HS-5 (cell line): ENCODE measurements at places on chromosomes 2 and 18.

- DNase-seq: no peak
These were observed 10.7 kb downstream of the KCNF1 start for GRCh38 chr2:10922307-10923007.

DNA sequence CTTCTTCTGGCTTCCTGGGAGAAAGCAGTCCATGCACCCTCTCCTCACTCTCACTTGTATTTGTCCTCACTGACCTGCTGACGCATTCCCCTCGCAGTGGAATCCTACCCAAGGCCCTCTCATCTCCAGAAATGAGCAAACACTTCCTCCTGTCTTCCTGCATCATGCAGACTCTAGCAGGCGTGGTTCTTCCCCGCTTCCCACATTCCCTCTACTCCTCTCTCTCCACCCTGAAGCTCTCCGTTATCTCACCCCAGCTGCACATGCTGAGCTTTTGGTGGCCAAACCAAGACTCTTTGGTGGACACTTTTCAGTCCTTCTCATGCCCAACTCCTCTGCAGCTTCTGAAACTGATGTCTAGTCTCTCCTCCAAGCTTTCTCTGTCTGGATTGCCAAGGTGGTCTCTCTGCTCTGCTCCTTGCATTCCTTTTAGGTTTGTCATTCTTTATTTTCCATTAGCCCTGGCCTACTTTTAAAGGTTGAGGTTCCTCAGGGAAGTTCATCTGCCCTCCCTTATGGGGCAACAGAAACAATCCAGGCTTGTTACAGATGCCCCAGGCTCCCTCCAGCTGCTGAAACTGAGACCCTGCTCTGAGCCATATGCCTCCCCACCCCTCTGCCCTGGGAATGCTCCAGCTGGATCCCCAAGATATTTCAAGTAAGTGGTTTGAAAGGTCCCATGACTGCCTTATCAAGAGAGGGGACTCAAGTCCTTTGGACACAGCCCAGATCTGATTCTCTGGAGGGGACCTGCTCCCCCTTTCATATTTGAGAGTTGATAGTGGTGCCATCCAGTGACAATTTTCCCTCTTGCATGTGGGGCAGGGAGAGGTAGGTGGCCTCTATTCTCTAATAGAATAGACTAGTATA is 835 bp upstream of the IL18RAP start:
- no peak for DNase-seq

- DNase-seq: no peak
These were observed 820.4 kb downstream of the BCL11A start for GRCh38 chr2:59732871-59733566.

DNA sequence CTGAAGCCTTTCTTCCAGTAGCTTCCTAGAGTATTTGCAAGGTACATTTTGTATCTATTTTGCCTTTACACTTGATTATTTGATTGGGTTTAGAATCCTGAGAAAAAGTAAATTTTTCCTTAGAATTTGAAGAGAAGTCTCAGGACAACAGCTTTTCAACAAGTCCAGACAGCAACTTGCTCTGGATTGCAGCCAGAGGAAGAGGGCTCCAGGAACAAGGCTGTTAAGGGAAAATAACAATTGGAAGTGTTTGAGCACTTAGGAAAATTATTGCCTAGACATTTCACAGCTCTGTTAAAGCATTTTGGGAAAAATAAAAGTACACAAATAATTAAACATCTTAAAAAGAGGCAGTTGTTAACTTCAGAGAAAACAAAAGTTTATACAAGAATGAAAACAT is 58.3 kb upstream of the RAPGEF4 start:
- no peak for DNase-seq

GRCh38 chr2:30400151-30400954 is 46.7 kb upstream of the LCLAT1 start:
- no peak for DNase-seq

- DNase-seq: no peak
These were observed 737.6 kb downstream of the SLC4A3 start for GRCh38 chr2:220365023-220365422.

DNA sequence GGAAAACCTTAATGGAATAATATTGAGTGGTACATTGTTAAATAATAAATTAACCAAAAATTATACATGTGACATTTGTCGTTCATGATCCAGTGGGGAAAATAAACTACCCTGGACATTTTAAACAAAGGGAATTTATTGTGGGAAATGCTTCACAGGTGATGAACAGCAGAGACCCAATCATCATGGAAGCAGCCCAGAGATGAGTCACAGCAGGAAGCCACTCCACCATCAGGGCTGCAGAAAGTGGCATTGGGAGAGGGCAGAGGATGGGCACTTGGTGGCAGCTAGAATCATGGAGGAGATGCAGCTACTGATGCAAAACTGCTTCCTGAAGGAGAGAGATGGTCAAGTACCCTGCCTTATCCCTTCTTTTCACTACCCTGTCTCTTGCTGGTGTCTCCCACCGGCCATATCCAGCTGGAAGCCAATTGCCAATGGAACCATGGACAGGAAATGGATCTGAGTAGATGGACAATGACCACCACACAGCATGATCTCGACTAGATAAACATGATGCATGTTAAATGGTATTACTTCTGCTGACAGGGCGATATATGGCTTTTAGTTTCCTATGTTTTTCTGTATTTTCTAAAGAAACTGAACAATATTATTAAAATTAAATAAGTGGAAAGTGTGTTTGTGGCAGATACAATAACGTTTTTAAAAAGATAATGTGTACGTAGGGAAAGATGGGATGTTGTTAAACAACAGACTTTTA is 139.8 kb downstream of the RPIA start:
- no peak for DNase-seq

- no peak for DNase-seq
These were observed 162.7 kb upstream of the ETAA1 start for GRCh38 chr2:67234440-67234839.

GRCh38 chr2:158359846-158360245 is 96.7 kb downstream of the CCDC148 start:
- DNase-seq: no peak

- DNase-seq: no peak
These were observed 17.0 kb downstream of the SH3BP4 start for GRCh38 chr2:234968631-234969305.

DNA sequence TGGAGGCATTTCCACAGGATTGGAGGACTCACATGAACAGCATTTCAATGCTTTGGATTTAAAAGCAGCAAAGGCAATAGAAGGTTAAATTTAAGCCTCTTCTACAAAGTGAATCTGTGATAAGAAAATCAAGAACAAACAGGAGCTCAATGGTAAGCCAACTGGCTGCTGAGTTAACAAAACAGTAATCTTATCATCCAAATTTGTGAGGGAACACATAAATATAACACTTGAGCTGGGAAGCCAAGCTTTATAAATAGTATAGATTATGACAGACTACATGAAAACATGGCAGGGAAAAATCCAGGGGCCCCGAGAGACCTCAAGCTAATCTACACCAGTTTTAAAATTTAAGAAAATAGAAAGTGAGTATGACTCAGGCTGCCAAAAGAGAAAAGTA is 108.5 kb upstream of the PGAP1 start:
- DNase-seq: no peak

GRCh38 chr2:197286805-197287595 is 23.6 kb downstream of the ANKRD44 start:
- peak; percentile 72 for DNase-seq

GRCh38 chr18:11937874-11938478 is 29.9 kb upstream of the MPPE1 start:
- no peak for DNase-seq

GRCh38 chr2:5913711-5914395 is 221.7 kb downstream of the SOX11 start:
- no peak for DNase-seq

- no peak for DNase-seq
These were observed 121.0 kb downstream of the GBX2 start for GRCh38 chr2:236047176-236047575.

DNA sequence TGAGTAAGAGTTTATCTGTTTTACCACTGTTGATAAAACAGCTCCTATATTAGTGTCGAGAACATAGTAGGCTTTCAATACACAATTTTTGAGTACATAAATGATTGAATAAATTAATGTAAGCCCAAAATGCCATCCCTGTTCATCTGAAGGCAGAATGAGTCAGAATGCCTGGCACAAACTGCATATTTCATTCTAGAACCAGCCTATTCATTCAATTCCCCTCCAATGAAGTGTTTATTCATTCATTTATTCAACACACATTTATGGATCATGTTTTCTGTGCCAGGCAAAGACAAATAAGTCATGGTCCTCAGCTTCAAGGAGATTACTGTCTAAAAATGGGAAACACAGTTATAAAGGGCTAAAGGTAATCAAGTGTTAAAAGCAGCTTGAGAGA is 22.8 kb upstream of the LCLAT1 start:
- DNase-seq: no peak

- no peak for DNase-seq
These were observed 340.2 kb upstream of the HNRNPA3 start for GRCh38 chr2:176872406-176872805.

- DNase-seq: no peak
These were observed 133.5 kb downstream of the ASXL3 start for GRCh38 chr18:33711514-33711913.

GRCh38 chr18:63131106-63131958 is 188.2 kb downstream of the BCL2 start:
- no peak for DNase-seq

- no peak for DNase-seq
These were observed 272.8 kb upstream of the MMADHC start for GRCh38 chr2:149860276-149860921.

GRCh38 chr2:182887093-182887492 is 20.7 kb upstream of the FRZB start:
- DNase-seq: no peak

DNA sequence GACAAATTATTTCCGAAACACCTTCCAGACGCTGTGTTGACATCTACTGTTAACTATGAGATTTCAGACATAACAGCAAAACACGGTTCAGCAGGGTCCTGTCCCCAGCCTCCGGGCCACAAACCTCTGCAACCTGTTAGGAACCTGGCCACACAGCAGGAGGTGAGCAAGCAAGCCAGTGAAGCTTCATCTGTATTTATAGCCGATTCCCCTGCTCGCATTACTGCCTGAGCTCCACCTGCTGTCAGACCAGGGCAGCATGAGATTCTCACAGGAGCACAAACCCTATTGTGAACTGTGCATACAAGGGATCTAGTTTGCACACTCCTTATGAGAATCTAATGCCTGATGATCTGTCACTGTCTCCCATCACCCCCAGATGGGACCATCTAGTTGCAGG is 31.1 kb downstream of the NDUFA10 start:
- DNase-seq: no peak

- no peak for DNase-seq
These were observed 114.7 kb upstream of the STON1 start for GRCh38 chr2:48414980-48415835.

GRCh38 chr2:185393091-185393490 is 345.5 kb upstream of the FSIP2 start:
- DNase-seq: no peak

DNA sequence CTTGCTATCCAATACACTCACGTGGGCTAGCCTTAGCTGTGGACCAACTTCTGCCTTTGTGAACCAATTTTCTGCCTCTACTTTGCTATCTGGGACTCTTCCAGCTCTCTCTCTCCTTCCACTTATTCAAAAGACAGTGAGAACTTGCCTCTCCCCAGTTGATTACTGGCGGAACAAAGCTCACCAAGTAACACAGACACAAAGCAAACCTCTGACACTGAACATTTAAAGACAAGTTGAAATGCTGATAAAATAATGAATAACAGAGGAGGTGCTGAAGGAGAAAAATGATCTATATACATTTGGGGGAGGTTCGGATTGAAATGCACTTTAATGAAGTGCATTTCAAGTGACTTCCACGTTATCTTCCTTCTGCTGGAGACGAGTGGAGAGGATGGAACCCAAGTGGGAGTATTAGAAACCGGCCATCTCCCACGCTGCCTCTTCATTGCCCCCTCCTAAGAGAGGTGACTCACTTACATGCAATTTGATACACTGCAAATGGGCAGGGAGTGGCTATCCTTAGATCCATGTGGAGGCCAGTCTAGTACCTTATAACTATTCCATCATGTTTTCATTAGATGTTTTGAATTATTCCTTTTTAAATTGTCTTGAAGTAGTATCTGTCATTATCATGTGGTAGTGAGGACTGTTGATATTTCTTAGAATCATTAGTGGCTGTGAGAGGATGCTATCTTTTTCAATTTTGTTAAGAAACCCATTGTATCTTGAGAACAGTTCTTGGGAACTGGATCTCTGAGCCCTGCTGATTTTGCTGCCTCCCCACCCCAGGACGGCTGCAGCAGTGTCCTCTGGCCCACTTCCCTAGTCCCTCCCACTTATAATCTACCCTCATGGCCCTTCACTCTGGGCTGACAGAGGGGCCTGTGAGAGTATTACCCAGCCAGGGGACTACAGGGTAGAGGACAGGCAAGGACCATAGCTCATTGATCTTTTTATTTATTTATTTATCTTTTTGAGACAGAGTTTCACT is 6.0 kb upstream of the GLI2 start:
- DNase-seq: peak; percentile 65

- DNase-seq: no peak
These were observed 594.0 kb upstream of the ACVR2A start for GRCh38 chr2:147250652-147251356.

DNA sequence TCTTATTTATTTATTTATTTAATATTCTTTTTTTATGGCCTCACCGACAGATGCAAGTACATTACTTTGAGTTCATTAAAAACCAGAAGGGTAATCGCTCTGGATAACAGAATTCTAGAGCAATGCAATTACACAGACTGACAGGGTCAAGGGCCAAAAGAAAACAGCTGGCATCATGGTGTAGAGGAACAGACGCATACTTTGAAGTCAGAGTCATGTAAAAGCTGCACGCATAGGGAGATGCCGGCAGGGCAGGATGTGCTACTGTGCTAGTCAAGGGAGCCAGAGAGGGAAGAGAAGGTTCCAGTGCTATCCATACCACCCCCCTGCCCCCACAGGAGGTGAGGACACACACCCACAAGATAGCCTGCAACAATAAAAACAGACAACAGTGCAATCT is 115.2 kb upstream of the TFCP2L1 start:
- no peak for DNase-seq

DNA sequence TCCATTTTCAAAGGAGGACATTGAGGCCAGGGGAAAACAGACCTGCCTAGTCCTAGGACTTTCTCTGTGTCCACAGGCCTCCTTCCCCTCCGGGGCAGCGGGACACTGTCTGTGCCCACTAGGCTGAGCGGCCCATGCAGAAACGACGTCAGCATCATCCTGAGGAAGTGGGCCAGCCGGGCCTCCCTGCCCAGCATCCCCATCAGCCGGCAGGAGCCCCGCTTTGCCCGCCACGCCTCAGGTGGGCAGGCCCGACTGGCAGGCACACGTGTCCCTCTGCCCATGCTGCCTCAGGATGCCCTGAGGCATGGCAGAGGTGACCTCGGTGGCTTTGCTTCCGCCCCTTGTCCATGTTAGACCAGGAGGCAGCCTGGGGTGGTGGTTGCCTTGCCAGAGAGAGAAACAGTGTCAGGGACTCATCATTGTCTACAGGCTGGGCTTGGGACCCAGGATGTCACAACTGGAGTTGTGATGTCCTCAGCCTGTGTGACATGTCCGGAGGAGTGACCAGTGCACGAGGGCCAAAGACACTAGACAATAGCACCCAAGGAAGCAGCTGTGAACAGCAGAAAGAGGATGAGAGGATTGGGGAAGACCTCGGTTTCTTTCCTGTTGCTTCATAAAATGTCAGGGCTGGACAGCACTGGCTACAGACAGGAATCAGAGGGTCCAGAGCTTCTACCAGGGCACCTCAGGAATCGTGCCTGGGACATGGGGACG is 36.8 kb downstream of the TOGARAM2 start:
- DNase-seq: no peak

- no peak for DNase-seq
These were observed 33.4 kb upstream of the POMC start for GRCh38 chr2:25201794-25202193.

- DNase-seq: no peak
These were observed 37.3 kb upstream of the TTC21B start for GRCh38 chr2:165990846-165991245.
